ENCODE measurements at places on chromosomes 2 and 18. TPM values are rescaled to one million over a fixed set of nuclear protein-coding genes. Genes with fewer than 3 reads are reported as not detected.

GRCh38 chr2:163812926-163813520 is 77.2 kb upstream of the FIGN start:
- DNase-seq: no peak

DNA sequence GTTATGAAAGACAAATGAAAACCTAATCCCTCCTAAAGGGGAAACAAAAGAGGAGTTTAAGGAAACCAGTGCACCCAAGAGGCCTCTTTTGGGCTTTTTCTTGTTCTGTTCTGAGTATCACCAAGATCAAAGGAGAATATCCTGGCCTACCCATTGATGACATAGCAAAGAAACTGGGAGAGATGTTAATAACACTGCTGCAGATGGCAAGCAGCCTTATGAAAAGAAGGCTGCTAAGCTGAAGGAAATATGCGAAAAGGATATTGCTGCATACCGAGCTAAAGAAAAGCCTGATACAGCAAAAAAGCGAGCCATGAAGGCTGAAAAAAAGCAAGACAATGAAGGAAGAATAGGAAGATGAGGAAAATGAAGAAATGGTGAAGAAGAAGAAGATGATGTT is 23.6 kb upstream of the STAT4 start:
- no peak for DNase-seq

The POTEC gene
- 0.06 TPM for polyA plus RNA-seq

DNA sequence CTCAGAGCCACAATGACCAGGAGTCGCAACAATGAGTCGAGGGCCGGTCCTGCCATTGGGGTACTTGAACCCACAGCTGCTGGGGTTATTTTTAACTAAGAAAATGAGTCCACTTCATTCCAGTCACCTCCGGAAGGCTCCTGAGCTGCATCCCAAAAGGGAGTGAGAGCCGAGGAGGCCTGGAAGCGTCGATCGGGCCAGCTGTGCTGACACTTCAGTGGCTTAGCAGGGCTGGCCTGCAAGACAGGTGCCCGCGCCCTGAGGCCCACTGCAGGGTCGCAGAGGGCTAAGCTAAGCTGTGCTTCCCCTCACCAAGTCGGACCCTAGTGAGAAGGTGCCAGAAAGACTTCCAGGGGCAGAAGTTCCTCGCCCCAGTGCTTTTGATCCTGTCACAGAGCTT is 21.1 kb downstream of the TBC1D8 start:
- no peak for DNase-seq

DNA sequence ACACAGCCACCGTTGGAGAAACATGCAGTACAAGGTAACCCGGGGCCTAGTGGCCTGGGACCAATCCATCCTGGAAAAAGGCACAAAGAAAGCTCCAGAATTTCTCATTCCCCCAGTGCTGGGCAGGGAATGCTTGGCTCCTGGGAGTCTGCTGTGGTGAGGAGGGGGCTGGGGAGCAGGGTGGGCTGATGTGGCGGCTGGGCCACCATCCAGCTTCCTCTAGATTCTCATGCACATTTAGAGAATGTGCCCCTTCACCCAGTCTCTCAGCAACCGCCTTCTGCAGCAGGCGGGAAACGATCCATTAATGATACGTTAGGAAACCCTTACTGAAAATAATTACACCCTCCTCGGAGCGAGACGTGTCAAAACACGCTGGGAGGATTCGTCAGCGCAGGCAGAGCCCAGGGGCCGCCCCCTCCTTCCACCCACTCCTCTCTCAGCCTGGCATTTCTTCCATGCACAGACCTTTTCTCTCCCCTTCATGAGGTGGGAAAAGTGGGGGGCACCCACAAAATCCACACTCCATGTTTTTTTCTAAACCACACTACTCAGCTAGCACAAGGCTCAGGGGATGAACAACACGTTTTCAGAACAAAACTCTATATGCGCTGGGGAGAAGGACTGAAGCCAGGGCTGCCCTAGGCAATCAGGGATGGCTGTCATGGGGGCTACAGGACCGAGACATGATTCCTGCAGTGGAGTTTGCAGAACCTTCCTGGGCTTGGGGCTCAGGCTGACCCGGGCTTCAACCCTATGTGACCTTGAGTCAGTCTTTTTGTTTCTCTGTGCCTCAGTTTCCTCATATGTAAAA is 56.1 kb upstream of the SMAD7 start:
- DNase-seq: no peak

GRCh38 chr18:25553631-25554263 is 201.8 kb upstream of the ZNF521 start:
- no peak for DNase-seq

- no peak for DNase-seq
Measured at GRCh38 chr18:10754128-10754527, 228.3 kb downstream of the NAPG start.

- no peak for DNase-seq
Measured at GRCh38 chr2:145551686-145552085, 1031.8 kb upstream of the ZEB2 start.

DNA sequence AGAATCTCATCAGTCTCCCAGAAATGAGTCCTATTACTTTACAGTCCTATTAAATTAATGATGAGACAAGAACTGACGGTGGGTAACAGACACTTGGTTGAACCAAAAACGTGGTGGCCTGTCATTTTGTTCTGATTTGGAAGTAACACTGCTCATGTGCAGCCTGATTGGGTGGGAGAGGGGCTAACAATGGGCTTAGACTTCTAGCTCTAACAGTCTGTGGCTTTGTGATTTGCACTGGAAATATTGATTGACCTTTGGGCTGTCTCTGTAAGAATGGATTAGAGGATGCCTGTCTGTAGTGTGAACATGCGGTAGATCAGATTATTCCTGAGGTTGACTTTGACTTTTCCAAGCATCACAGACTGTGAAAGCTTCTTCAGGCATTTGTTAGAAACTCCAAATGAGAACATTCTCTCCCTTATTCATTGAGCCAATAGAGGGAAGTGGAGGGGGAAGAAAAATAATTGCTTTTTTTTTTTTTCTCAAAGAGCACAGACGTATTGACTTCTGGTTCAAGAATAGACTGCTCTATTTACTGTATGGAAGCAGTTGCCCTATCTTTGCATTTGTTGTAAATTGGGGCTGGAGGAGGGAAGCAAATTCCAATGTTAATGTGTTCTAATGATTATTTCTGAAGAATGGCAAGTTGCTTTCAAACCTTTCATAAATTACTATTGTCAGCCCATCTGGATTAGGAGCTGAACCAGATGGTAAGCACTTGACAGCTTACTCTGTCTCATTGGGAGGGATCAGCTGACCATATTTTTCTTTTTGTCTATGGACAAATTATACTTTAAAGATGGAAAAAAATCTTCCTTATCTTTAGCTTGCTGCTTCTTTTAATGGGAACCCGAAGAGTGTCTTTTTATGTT is 85.8 kb upstream of the TTN start:
- no peak for DNase-seq

Measured in left renal pelvis (tissue), 4 donors.